NK-92 treated with Interleukin-12 subunit alpha and Interleukin-12 subunit beta, amount 100 ng/mL, for 24 hours (cell line): ENCODE measurements at places on chromosomes 4 and X.

GRCh38 chr4:79048878-79049277 lies 109.6 kb upstream of the PAQR3 start:
- DNase-seq, result no peak

GRCh38 chrX:84118315-84118714 lies 69.7 kb downstream of the RPS6KA6 start:
- DNase-seq, result no peak

GRCh38 chrX:100830547-100830946 lies 10.4 kb downstream of the CSTF2 start:
- no peak for DNase-seq

DNA sequence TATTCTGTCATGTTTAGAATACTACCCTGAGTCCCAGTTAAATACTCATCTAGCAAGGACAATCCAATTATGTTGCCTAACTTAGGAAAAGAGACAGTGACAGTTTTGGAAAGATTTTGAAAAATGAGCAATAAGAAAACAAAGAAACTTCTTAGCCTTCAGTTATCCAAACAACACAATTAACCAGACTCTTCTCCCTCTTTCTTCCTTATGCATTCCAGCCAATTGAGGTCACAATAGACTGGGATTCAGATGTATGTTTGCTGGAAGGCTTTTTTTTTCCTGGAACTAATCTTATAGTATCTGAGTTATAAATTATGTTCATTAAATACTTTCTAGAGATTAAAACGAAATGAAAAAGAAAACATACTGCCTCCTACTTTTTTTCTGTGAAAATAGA lies 109.6 kb downstream of the GUCY2F start:
- DNase-seq, result no peak

- no peak for DNase-seq
These were observed 440.2 kb downstream of the PRR32 start for GRCh38 chrX:127259742-127260141.

- no peak for DNase-seq
These were observed 48.5 kb downstream of the PRPS1 start for GRCh38 chrX:107676559-107677378.
